Activated naive CD8-positive, alpha-beta T cell treated with anti-CD3 and anti-CD28 coated beads for 36 hours (primary cell): ENCODE measurements at places on chromosomes 12 and 14.

- no peak overlapping the region for H3K4me3 ChIP-seq
- DNase-seq, result no peak
- H3K4me1 ChIP-seq, result peaks cover 18% of the 10 kb centered on the region
- H3K27me3 ChIP-seq, result no peaks in the 10 kb centered on the region
- H3K36me3 ChIP-seq, result peaks cover 5% of the 10 kb centered on the region
Observed at GRCh38 chr14:98321841-98322240, 950.2 kb downstream of the BCL11B start.

DNA sequence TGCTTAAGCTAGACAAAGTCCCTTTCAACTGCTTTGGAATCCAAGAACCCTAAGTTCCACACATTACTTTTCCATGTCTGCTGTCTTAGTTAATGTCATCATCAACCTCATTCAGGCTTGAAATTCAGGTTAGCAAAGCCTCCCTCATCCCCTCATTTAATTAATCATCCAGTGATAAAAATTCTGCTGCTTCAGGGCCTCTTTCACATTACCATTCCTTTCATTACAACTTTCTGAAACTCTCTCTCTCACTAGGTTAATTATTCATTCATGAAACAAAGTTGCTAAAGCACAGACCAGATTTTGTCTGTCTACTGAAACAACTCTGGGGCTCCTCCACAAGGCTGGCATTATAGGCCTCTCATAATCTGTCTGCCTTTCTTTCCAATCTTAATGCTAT lies 9.4 kb upstream of the VTI1B start:
- DNase-seq, result no peak
- H3K27ac ChIP-seq, result peak overlapping the region; percentile 51
- peaks cover 24% of the 10 kb centered on the region for H3K4me1 ChIP-seq
- H3K27me3 ChIP-seq, result no peaks in the 10 kb centered on the region
- peaks cover 42% of the 10 kb centered on the region for H3K36me3 ChIP-seq

DNA sequence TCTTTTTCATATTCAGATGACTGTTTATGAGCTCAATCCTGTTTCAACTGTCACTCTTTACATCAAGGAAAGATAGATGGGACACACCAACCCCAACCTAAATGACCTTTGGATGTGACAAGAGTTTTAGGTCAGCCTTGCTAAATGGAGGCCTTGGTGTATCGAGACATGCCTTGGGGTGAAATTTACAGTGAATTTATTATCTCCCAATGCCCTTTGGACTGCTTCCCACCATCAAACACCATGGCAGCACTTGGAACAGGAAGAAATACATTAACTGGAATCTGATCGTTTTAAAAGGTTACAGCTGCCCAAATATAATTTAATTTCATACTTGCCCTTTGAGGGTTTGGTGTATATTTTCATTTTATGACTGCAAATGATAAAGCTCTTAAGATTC lies 327.6 kb downstream of the SOX5 start:
- H3K4me1 ChIP-seq, result no peaks in the 10 kb centered on the region
- H3K27ac ChIP-seq, result no peak overlapping the region
- H3K4me3 ChIP-seq, result no peak overlapping the region
- no peak for DNase-seq

- H3K4me3 ChIP-seq, result no peak overlapping the region
- peaks cover 9% of the 10 kb centered on the region for H3K36me3 ChIP-seq
- DNase-seq, result no peak
- H3K27me3 ChIP-seq, result no peaks in the 10 kb centered on the region
- peaks cover 4% of the 10 kb centered on the region for H3K4me1 ChIP-seq
- H3K27ac ChIP-seq, result no peak overlapping the region
Observed at GRCh38 chr12:26636710-26637328, 196.2 kb downstream of the ITPR2 start.

DNA sequence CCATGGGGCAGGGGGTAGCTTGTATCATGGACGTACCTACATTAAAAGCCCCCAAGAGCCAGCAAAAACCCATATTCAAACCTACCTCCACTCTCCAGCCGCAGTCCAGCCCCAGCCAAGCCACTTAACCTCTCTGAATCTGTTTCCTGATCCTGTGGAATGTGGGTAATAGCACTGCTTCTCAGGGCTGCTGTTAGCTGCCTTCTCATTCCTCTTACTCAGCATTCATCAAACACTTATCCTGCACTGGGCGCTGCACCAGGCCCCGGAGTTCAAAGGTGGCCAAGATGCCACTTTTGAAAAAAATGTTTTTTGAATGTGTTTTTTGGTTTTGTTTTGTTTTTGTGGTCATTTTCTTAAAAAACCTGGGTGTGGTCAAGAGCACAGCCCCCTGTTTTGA lies 237.4 kb downstream of the CHST11 start:
- H3K27me3 ChIP-seq, result no peaks in the 10 kb centered on the region
- H3K4me3 ChIP-seq, result no peak overlapping the region
- no peak for DNase-seq
- peaks cover 41% of the 10 kb centered on the region for H3K4me1 ChIP-seq
- peaks cover 11% of the 10 kb centered on the region for H3K36me3 ChIP-seq
